ENCODE measurements at places on chromosomes 7 and 10. TPM values are rescaled to one million over a fixed set of nuclear protein-coding genes. Genes with fewer than 3 reads are reported as not detected.
A peak's percentile ranks its signal among the peaks of the same experiment; 100 is the strongest.

- peak; percentile 84 for DNase-seq
These were observed 26.0 kb downstream of the RBM17 start for GRCh38 chr10:6114805-6115341.

Gene OR6B1
- total RNA-seq: not detected

Gene PTPRN2
- 4.6 TPM for total RNA-seq

GRCh38 chr7:87564296-87564963 is 36.3 kb downstream of the ABCB1 start:
- peak; percentile 36 for DNase-seq

DNA sequence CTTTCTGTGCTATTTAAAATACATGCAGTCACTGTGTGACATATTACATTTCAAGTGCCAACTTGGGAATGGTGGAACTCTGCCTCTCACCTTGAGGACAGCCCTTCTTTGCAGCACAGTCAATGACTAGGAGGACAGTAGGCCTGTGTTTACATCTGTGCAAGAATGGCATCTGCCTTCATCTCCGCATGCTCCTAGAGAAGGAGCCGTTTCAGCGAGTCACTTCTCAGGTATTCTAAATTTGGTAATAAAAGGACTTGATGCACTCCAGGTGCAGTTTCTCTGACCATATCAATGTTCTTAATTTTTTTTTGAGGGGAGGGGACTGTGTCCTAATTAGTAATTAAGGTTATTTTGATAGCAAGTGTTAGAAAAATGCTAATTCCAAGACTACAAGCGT is 128.9 kb downstream of the SDK1 start:
- no peak for DNase-seq

Gene PTN
- total RNA-seq: not detected

- no peak for DNase-seq
These were observed 81.6 kb upstream of the RNF32 start for GRCh38 chr7:156559001-156559400.

Gene RSPH10B2
- total RNA-seq: 0.22 TPM

DNA sequence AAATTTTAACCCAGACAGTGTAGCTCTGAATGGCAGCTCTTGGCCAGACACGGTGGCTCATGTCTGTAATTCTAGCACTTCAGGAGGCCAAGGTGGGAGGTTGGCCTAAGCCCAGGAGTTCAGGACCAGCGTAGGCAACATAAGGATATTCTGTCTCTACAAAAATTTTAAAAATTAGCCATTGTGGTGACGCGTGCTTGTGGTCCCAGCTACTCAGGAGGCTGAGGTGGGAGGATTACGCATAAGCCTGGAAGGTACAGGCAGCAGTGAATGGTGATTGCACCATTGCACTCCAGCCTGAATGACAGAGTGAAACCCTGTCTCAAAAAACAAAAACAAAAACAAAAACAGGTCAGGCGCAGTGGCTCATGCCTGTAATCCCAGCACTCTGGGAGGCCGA is 50.0 kb downstream of the SUFU start:
- no peak for DNase-seq

GRCh38 chr10:133006202-133006601 is 63.8 kb upstream of the CFAP46 start:
- DNase-seq: no peak

Gene VPS37D
- total RNA-seq: 2.6 TPM

DNA sequence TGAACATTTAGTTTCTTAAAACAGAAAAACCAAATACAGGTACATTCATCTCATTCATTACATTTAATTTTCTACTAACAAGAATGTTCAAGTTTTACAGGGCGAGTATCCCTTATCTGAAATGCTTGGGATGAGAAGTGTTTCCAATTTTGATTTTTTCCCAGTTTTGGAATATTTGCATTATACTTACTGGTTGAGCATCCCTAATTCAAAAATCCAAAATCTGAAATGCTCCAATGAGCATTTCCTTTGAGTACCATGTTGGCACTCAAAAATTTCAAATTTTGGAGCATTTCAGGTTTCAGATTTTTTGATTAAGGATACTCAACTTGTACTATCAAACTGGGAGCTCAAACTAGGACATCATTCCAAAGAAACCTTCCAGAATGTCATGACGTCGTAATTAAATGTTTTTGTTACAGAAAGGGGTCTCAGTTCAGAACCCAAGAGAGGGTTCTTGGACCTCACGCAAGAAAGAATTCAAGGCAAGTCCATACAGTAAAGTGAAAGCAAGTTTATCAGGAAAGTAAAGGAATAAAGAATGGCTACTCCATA is 90.8 kb upstream of the PIK3CG start:
- no peak for DNase-seq

Gene FKBP6
- not detected for total RNA-seq

Gene CASP2
- 11.6 TPM for total RNA-seq

- DNase-seq: peak; percentile 66
These were observed 1.8 kb downstream of the SMURF1 start for GRCh38 chr7:99141841-99142726.

Gene POM121
- 3.3 TPM for total RNA-seq

DNA sequence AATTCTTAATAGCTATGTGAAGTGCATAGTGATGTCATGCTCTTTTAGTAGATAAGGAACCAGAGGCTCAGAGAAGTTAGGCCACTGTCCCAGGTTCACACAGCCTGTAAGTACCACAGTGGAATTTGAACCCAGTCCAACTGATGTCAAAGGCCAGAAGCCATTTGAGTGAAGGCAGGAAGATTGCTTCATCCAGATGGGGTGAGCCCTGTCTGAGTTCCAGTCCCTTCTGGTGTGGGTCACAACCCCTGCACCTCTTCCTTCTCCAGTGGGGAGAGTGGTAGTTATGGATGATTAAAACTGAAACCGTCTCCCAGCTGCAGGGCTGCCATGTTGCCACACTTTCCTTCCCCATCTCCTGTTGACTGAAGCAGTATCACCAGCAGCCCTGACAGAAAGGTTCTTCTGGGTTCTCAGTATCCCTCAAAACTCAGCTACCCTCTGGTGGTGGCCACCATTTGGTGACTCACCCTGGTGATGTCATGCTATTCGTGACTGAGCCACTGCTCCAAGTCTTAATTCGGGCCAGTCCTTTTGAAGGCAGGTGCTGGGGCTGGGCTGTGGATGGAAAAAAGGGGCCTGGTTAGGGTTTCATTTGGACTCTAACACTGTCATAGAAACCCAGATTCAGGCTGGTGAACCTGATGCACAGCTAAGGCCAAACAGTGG is 1.5 kb upstream of the C10orf95 start:
- DNase-seq: peak; percentile 39
